ENCODE measurements at places on chromosomes 2 and 18. TPM values are rescaled to one million over a fixed set of nuclear protein-coding genes. Genes with fewer than 3 reads are reported as not detected.

DNA sequence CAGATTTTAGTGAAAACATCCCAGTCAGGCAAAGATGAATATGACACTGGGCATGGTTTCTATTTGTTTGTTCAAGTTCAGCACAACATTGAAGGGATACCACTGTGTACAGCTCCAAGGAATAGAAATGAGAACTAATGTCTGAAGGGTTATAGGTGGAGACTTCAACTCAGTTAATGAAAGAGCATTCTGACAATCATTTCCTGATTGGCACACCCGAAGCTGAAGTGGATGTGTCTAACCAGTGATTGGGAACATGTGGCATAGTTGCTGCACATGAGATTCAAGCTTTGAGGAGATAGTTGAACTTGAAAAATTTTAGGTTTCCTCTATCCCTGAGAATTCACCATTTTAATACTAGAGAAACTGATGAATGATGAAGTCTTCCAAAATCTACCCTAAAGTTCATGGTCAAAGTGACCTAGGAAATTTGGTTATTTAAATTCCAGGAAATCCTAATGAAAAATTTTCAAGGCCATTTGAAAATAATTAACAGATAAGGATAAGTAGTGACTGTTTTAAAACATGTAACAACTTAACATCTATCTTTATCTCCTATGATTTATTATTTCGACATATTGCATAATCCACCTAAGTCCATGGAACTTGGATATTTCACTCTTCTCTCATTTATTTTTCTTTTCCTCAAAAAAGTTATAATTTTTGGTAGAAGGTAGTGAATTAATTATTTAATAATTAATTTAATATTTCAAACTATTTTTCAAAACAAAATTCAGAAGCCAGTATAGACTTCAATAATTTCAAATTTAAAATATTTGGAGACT, 38.0 kb downstream of the SLC9A4 start:
- H3K27me3 ChIP-seq, result no peaks in the 10 kb centered on the region
- no peak overlapping the region for H3K4me3 ChIP-seq
- H3K36me3 ChIP-seq, result no peaks in the 10 kb centered on the region
- H3K4me1 ChIP-seq, result no peaks in the 10 kb centered on the region
- DNase-seq, result no peak

GRCh38 chr2:50772607-50773006, 259.3 kb downstream of the NRXN1 start:
- H3K36me3 ChIP-seq, result no peaks in the 10 kb centered on the region
- peaks cover 10% of the 10 kb centered on the region for H3K4me1 ChIP-seq
- H3K4me3 ChIP-seq, result no peak overlapping the region
- no peak for DNase-seq

DNA sequence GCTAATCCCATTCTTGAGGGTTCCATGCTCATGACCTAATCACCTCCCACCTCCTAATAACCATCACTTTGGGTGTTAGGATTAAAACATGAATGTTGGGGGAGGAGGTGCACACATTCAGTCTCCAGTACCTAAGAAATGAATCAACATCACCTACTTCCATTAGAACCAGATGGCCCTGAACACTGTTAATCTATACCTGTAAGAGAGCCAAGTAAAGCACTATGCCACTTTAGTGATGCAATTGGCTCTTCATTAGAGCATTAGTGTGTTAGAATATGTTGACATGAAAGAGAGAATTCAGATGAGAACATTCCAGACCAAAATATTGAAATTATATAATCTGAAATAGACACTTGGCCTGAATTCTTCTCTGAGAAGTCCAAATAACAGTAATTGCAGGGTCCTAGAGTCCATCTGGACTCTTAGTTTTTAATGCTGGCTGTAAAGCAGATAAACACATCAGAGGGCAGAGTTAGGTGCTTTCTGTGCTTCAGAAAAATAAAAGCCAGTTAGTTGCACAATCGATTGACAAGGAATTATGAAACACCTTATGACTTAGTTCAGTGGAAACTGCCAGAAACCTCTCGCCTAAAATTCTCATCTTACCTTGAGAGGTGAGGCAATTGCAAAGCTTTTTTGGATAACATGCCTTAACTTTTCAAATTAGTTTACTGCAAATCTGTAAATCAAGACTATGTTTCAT, 923.7 kb downstream of the SLC4A3 start:
- no peaks in the 10 kb centered on the region for H3K4me1 ChIP-seq
- no peak overlapping the region for H3K4me3 ChIP-seq

GRCh38 chr2:9286554-9287399, 80.2 kb downstream of the ASAP2 start:
- no peak overlapping the region for H3K27ac ChIP-seq
- H3K27me3 ChIP-seq, result no peaks in the 10 kb centered on the region
- DNase-seq, result no peak
- H3K36me3 ChIP-seq, result no peaks in the 10 kb centered on the region
- no peak overlapping the region for H3K4me3 ChIP-seq

DNA sequence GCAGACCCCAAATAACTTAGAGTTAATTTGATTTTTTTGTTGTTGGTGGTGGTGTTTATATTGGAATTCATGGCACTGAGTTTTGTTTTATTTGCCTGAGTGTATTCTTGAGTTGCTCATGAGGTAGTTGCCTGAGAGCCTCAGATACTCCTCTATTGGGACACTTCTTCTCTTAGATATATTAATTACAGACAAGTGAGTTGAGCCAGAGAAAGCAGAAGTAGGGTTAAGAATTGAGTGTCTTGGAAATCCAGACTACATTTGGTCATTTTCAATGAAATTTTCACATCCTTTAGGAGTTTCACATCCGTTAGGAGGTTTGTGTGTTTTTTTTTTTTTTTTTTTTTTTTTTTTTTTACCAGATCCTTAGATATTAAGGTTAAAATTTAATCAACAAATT, 29.0 kb downstream of the FMNL2 start:
- no peaks in the 10 kb centered on the region for H3K27me3 ChIP-seq
- no peak for DNase-seq
- peaks cover 5% of the 10 kb centered on the region for H3K4me1 ChIP-seq
- H3K27ac ChIP-seq, result no peak overlapping the region
- H3K36me3 ChIP-seq, result no peaks in the 10 kb centered on the region

- H3K4me1 ChIP-seq, result no peaks in the 10 kb centered on the region
- H3K4me3 ChIP-seq, result no peak overlapping the region
- no peaks in the 10 kb centered on the region for H3K27me3 ChIP-seq
- no peak for DNase-seq
- peaks cover 3% of the 10 kb centered on the region for H3K36me3 ChIP-seq
- H3K27ac ChIP-seq, result no peak overlapping the region
These were observed 101.3 kb downstream of the OSBPL1A start for GRCh38 chr18:24296276-24296675.

DNA sequence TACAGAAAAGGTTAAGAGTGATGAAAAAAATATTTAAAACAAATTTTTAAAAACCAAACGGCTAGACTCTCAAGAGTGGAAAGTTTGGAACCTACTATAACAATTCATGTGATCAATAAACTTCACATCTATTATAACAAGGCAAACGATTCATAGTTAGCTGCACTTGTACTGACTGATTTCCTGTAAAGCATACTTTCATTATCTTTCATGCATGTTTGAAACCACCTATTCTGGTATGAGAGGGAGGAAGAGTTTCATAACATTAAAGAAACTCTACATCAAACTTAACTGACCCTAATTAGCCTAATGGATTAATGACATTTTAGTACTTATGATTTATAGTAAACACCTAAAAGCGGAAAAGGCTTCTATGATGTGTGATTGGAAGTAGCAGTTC, 43.7 kb upstream of the VWC2L start:
- H3K4me1 ChIP-seq, result no peaks in the 10 kb centered on the region
- no peaks in the 10 kb centered on the region for H3K36me3 ChIP-seq
- H3K27ac ChIP-seq, result no peak overlapping the region

GRCh38 chr2:212943351-212943750, 208.1 kb downstream of the IKZF2 start:
- peaks cover 43% of the 10 kb centered on the region for H3K4me1 ChIP-seq
- no peak overlapping the region for H3K27ac ChIP-seq
- no peaks in the 10 kb centered on the region for H3K36me3 ChIP-seq
- DNase-seq, result no peak
- H3K27me3 ChIP-seq, result no peaks in the 10 kb centered on the region

DNA sequence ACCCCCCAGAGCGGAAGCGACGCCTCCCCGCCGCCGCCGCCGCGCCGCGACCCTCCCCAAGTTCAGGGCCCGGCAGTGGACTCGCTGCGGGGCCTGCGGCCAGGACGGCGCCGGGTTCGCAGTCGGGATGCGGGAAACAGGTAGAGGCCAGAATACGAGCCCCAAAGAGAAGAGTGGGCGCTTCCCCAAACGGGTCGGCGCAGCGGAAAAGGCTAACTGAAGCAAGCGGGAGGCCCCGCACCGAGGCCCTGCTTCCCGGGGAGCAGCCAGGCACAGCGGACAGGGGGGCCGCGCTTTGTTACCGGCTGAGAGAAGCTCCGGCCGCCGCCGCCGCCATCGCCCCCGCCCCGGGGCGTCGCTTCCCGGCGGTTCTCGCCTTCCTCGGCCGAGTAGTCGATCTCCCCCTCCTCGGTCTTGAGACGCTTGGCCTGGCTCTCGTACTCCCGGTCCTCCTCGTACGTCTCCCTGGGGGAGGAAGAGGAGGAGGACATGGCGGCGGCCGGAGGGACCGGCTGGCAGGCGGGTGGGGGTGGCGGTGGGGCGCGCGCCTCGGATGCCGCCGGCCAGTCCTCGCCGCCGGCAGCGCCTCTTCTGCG, 494 bp downstream of the HNRNPLL start:
- H3K27me3 ChIP-seq, result no peaks in the 10 kb centered on the region
- DNase-seq, result peak; percentile 69
- H3K4me1 ChIP-seq, result peaks cover 28% of the 10 kb centered on the region
- no peaks in the 10 kb centered on the region for H3K36me3 ChIP-seq

DNA sequence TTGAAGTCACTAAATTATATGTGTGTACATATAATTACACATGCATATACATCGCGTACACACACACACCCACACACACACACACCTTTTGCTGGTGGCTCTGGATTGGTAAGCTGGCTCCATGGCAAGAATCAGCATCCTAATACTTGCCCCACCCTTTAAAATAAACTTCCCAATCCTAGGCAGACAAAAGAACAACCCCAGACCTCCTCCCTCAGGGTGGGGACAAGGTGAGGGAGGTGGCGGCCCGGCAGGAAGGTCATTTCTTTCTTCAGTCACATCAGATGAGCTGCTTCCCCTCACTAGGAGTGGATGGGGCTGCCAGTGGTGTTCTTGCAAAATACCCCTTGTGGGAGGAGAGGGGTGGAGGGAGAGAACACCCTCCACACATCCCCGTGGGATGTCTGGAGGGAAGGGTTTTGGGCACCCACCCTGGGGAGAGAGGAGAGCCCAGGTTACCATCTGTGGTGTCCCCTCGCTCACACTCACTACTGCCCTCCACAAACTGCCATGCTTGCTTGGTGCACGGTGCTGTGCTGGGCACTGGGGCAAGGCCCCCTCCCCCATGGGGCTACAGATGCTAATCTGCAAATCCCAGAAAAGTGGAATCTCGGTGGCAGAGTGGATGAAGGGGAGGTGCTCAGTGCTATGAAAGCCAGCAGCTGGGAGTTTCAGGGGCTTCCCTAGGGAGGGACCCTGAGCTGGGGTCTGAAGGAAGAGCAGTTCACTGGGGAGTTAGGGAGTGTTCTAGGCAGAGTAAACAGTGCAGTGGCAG, 64.0 kb downstream of the ODC1 start:
- H3K27ac ChIP-seq, result no peak overlapping the region
- H3K27me3 ChIP-seq, result no peaks in the 10 kb centered on the region
- H3K4me3 ChIP-seq, result no peak overlapping the region

DNA sequence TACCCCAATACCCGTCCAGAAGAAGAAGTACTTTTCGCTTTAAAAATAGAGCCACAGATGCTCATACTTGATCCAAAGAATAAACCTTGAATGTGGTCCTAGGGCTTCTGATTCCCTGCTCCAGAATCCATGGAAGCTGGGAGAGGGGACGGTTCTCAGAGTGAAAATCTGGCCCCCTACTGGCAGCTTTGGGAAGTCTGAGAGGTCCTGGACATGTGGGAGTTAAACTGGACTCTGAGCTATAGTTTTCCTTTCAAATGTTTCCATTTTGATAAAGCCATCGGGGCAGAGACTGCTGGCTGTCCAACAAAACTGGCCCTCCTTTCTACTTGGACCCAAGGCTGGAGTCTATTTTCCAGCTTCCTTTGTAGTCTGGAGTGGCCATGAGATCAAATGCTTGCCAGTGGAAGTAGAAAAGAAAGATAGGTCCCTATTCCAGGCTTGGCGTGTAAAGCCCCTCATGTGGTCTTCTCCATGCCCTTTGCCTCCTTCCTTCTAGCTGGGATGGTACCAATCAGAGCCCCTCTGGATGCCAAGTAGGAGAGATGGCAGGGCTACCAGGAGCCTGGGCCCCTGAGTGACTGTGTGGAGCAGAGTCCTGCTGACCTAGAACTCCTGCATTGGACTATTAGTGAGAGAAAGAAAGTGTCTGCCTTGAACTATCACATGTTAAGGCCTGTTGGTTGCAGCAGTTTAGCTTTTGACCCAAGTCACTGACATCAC, 37.7 kb upstream of the TBC1D8 start:
- H3K4me1 ChIP-seq, result no peaks in the 10 kb centered on the region
- DNase-seq, result peak; percentile 67
- no peaks in the 10 kb centered on the region for H3K36me3 ChIP-seq
- no peak overlapping the region for H3K27ac ChIP-seq

GRCh38 chr2:63537306-63537705, 51.0 kb downstream of the WDPCP start:
- H3K27me3 ChIP-seq, result no peaks in the 10 kb centered on the region
- no peaks in the 10 kb centered on the region for H3K4me1 ChIP-seq
- H3K36me3 ChIP-seq, result no peaks in the 10 kb centered on the region
- H3K4me3 ChIP-seq, result no peak overlapping the region
- DNase-seq, result no peak

DNA sequence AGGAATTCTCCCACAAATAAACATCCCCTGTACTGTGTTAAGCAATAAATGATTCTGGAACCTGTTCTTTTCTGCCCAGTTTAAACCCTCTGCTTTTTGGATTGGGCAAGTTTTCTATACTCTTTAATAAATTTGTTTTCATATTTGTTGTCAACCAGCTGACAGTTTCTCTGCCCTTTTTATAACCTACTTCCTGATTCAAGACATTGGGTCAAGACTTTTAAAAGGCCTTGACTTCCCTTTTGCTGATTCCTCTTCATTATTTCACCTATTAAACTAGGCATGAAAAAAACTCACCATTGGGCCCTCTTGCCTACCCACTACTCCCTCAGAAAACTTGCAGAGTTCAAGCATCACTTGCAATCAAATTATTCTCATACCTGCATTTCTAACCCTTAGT, 459.5 kb downstream of the ARHGAP15 start:
- H3K4me1 ChIP-seq, result peaks cover 8% of the 10 kb centered on the region
- H3K27ac ChIP-seq, result no peak overlapping the region
- H3K4me3 ChIP-seq, result no peak overlapping the region
- H3K27me3 ChIP-seq, result no peaks in the 10 kb centered on the region
- H3K36me3 ChIP-seq, result no peaks in the 10 kb centered on the region

- H3K27me3 ChIP-seq, result no peaks in the 10 kb centered on the region
- H3K36me3 ChIP-seq, result no peaks in the 10 kb centered on the region
These were observed 27.2 kb downstream of the TWIST2 start for GRCh38 chr2:238875101-238875470.

Gene UGT1A1
- not detected for total RNA-seq

Gene GLS
- total RNA-seq, result 42.0 TPM

Gene CYS1
- total RNA-seq, result 0.56 TPM

Gene SERPINB13
- not detected for total RNA-seq

Gene TSPYL6
- total RNA-seq, result not detected

Gene SLC8A1
- total RNA-seq, result 9.6 TPM

Gene TBR1
- total RNA-seq, result 0.09 TPM

Gene UGT1A5
- not detected for total RNA-seq

All from neural progenitor cell (in vitro differentiated cells).